Kidney (tissue), 22 donors: ENCODE measurements at places on chromosomes 5 and 9. TPM values are rescaled to one million over a fixed set of nuclear protein-coding genes. Genes with fewer than 3 reads are reported as not detected.

LRRTM2 gene
- not detected for polyA plus RNA-seq

C7 gene
- 158 TPM for polyA plus RNA-seq

SOHLH1 gene
- not detected for polyA plus RNA-seq

CDKN2B gene
- polyA plus RNA-seq = 0.30 TPM

ROPN1L gene
- polyA plus RNA-seq = 1.4 TPM

FGF10 gene
- polyA plus RNA-seq = 0.19 TPM

ADAMTSL2 gene
- polyA plus RNA-seq = 20.0 TPM

WDR31 gene
- 3.1 TPM for polyA plus RNA-seq

KLF9 gene
- polyA plus RNA-seq = 23.5 TPM

IL9 gene
- not detected for polyA plus RNA-seq

QRFP gene
- not detected for polyA plus RNA-seq

ANKRD20A1 gene
- polyA plus RNA-seq = not detected

NIPAL4 gene
- polyA plus RNA-seq = not detected

LMAN2 gene
- 190 TPM for polyA plus RNA-seq

SLC36A2 gene
- polyA plus RNA-seq = 46.2 TPM

NIPSNAP3A gene
- polyA plus RNA-seq = 31.2 TPM

BRD9 gene
- 17.5 TPM for polyA plus RNA-seq

PTPDC1 gene
- polyA plus RNA-seq = 2.8 TPM

SV2C gene
- not detected for polyA plus RNA-seq

TJP2 gene
- 35.9 TPM for polyA plus RNA-seq

SYK gene
- 13.3 TPM for polyA plus RNA-seq

SLIT3 gene
- 14.5 TPM for polyA plus RNA-seq

SH3GL2 gene
- polyA plus RNA-seq = 20.0 TPM

PCDHGC5 gene
- polyA plus RNA-seq = not detected

HSD17B4 gene
- 212 TPM for polyA plus RNA-seq

SLC45A2 gene
- polyA plus RNA-seq = 0.22 TPM

SLC1A1 gene
- 19.6 TPM for polyA plus RNA-seq

OCLN gene
- 13.5 TPM for polyA plus RNA-seq

DMGDH gene
- 39.7 TPM for polyA plus RNA-seq

TENT4A gene
- polyA plus RNA-seq = 4.8 TPM

NOXA1 gene
- polyA plus RNA-seq = 19.1 TPM

CDX1 gene
- 0.39 TPM for polyA plus RNA-seq

PCDHB11 gene
- polyA plus RNA-seq = 0.47 TPM

SPINK6 gene
- not detected for polyA plus RNA-seq

GAPT gene
- 0.32 TPM for polyA plus RNA-seq

SH3RF2 gene
- 1.3 TPM for polyA plus RNA-seq

BHMT2 gene
- 230 TPM for polyA plus RNA-seq

SAXO1 gene
- polyA plus RNA-seq = not detected

LCN1 gene
- polyA plus RNA-seq = not detected

MZB1 gene
- polyA plus RNA-seq = 1.2 TPM

BNC2 gene
- 5.4 TPM for polyA plus RNA-seq

NMUR2 gene
- 0.30 TPM for polyA plus RNA-seq

AK8 gene
- 6.2 TPM for polyA plus RNA-seq

SLC25A48 gene
- polyA plus RNA-seq = 10.4 TPM

TEX10 gene
- polyA plus RNA-seq = 6.8 TPM

SPTAN1 gene
- polyA plus RNA-seq = 210 TPM

GNA14 gene
- 6.5 TPM for polyA plus RNA-seq

PCDHA4 gene
- 1.1 TPM for polyA plus RNA-seq
